ENCODE measurements at places on chromosomes 11 and 22. TPM values are rescaled to one million over a fixed set of nuclear protein-coding genes. Genes with fewer than 3 reads are reported as not detected.

PRAME gene
- 1.7 TPM for total RNA-seq

NOX4 gene
- total RNA-seq, result 13.0 TPM

XKR3 gene
- total RNA-seq, result not detected

LARGE2 gene
- 13.1 TPM for total RNA-seq

APOC3 gene
- total RNA-seq, result not detected

CASTOR1 gene
- 16.5 TPM for total RNA-seq

GRAP2 gene
- total RNA-seq, result 9.7 TPM

MMP8 gene
- total RNA-seq, result 0.16 TPM

SPON1 gene
- 77.9 TPM for total RNA-seq

CPT1B gene
- total RNA-seq, result 34.3 TPM

SAA2 gene
- total RNA-seq, result 82.0 TPM

USP47 gene
- total RNA-seq, result 43.3 TPM

SPA17 gene
- total RNA-seq, result 10.7 TPM

DDIAS gene
- total RNA-seq, result 1.4 TPM

SPINDOC gene
- 10.9 TPM for total RNA-seq

JHY gene
- total RNA-seq, result 13.6 TPM

RDX gene
- 97.3 TPM for total RNA-seq

VSTM5 gene
- 0.41 TPM for total RNA-seq

KCNK4 gene
- total RNA-seq, result not detected

KRTAP5-7 gene
- total RNA-seq, result 0.22 TPM

CCDC116 gene
- 0.22 TPM for total RNA-seq

MOGAT2 gene
- total RNA-seq, result not detected

UPK3A gene
- total RNA-seq, result not detected

GPHA2 gene
- total RNA-seq, result not detected

SCGB2A2 gene
- total RNA-seq, result not detected

MOV10L1 gene
- 0.38 TPM for total RNA-seq

OR4D6 gene
- total RNA-seq, result not detected
